ENCODE measurements at places on chromosomes 5 and 9. TPM values are rescaled to one million over a fixed set of nuclear protein-coding genes. Genes with fewer than 3 reads are reported as not detected.
A peak's percentile ranks its signal among the peaks of the same experiment; 100 is the strongest.

MXD3 gene
- 37.6 TPM for total RNA-seq

GRCh38 chr5:5340206-5340729 is 82.2 kb upstream of the ICE1 start:
- peak; percentile 80 for DNase-seq

IFNA5 gene
- not detected for total RNA-seq

GRCh38 chr9:137112564-137113384 is 1.8 kb downstream of the DPP7 start:
- no peak for DNase-seq

DPP7 gene
- total RNA-seq: 291 TPM

PCDHA12 gene
- total RNA-seq: not detected

IQGAP2 gene
- 2.0 TPM for total RNA-seq

DNA sequence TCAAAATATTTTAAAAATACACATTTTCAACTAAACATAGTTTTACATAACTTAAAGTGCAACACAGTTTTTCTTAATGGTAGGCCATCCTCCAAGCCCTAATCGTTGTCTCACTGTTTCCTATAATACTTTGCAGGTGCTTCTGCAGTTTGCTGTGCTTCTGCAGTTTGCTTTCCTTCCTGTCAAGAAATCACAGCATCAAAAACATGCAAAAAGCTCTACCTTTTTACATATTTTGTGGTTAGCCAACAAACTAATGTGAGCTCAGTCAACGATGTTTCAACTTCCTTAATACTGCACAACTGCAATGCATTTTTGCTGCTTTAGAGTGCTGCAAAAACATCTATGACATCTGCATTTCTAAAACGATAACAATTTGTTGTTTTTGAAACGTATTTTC is 25.2 kb downstream of the EMB start:
- DNase-seq: no peak

CCIN gene
- total RNA-seq: 0.20 TPM

PIP5KL1 gene
- 37.6 TPM for total RNA-seq

- no peak for DNase-seq
These were observed 136.3 kb downstream of the FOXD1 start for GRCh38 chr5:73312146-73312871.

GRCh38 chr9:104863180-104863883 is 64.6 kb downstream of the ABCA1 start:
- DNase-seq: peak; percentile 44

TBC1D9B gene
- 127 TPM for total RNA-seq

MEGF10 gene
- 0.02 TPM for total RNA-seq

ANKRD20A1 gene
- 5.2 TPM for total RNA-seq

ZDHHC11B gene
- 3.8 TPM for total RNA-seq

DNA sequence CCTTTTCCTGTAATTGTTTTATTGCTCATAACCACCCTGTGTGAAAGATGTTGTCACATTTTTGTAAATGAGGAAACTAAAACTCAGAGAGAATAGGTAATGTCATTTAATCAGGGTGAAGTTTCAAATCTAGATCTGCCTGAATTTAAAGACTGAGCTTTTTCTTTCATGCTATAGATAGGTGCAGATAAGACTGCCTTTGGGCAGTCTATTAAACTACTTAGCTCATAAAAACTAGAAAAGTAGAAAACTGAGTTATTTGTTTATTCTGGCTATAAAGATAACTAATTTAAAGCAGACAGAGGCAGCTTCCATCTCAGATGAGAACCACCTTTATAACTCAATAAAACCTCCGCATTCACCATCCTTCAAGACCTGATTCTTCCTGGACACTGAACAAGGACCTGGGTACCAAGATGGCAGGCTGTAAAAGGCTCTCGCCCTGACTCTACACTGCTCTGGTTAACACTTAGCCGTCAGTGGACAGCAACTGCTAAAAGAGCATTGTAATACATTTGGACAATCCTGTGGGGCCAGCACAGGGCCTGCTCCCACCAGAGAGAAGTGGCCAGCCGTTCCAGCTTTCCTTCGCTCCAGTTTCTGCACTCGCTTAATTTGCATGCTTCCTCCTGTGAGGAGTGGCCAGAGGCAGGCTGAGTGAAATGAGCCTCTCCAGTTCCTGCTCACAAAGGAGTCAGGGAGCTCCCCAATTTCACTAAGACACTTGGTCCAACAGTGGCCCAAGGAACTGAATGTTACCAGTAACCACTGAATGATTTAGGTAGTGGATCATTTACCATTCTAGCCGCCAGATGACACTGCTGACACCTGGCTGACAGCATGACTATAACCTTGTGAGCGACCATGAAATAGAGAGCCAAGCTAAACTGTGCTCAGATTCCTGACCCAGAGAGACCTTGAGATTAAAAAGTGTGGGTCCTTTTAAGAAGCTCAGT is 566.4 kb downstream of the EFNA5 start:
- DNase-seq: no peak

DNA sequence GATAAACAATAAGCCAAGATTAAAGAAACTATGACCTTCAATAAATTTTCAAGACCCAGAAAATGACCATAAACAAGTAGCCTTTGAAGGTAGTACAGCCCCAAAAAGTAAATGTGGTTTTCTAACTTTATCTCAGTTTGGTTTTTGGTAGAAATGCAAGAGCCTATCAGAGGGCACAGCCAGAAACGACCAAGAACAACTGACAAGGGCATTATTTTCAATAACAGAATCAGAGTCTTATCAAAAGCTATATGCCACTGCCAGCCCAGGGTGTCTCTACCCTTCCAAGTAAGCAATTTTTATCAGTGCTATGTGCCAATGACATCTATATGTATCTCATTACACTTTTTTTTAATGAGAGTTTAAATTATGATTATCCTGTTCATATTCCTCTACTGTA is 11.8 kb upstream of the SPINK6 start:
- no peak for DNase-seq

- DNase-seq: no peak
These were observed 149.0 kb downstream of the RANBP17 start for GRCh38 chr5:171010816-171011215.

RASGEF1C gene
- total RNA-seq: 1.2 TPM

DNA sequence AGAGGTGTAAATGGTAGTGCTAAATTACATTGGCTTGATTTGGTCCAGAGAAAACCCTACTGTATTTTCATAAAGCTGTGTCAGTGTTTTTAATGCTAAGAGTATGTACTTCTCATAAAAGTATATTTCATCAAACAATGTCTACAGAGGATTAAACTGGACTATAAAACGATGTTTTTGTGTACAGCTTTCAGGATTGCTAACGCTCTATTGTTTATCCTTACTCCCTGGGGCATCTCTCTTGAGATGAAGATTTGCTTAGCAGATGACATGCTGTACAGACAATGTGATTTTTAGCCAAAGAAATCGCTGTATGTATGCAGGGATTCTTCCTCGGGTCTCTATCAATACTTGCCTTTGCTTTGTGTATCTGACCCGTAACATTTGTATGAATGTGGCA is 216.0 kb downstream of the FBXL7 start:
- no peak for DNase-seq

GRCh38 chr9:137678202-137678601 is 59.4 kb downstream of the EHMT1 start:
- no peak for DNase-seq

PNPLA7 gene
- total RNA-seq: 1.8 TPM
